ENCODE measurements at places on chromosomes 1 and 21.

DNA sequence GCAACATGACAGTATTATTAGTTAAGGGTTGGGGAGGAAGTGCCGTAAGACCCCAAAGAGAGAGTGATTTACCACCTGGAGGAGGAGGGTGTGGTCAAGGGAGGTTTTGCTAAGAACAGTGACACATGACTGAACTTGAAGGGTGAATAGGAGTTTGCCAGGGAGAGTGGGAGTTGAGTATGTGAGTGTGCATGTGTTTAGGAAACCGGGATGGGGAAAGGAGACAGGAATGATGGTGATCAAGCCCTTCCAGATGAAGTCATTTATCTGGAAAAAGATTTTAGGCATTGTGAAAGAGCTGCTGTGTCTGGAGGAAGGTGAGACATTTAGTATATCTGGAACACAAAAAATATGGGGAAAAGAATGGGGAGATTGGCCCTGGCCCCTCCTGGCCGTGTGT lies 28.1 kb upstream of the IL10 start:
- DNase-seq, result no peak

DNA sequence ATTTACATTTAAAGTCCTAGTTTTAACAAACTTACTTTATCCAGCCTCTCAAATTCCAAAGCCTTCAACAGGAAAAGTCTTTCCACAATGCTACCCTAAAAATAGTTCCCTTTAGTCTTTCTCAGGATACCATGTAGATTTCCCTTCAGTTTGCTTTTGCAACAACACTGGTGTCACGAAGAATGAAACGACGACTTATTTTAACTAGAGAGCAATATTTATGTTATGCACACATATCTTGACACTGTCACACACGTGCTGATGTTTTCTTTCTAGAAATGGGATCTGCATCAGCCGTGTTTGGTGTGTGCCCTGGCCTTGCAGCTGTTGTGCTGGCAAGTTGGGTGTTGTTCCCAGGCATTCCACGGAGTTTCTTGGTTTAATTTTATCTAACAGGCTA lies 75.5 kb downstream of the SIPA1L2 start:
- DNase-seq, result no peak

- peak; percentile 31 for DNase-seq
Measured at GRCh38 chr1:23343221-23344110, 618 bp downstream of the HNRNPR start.

DNA sequence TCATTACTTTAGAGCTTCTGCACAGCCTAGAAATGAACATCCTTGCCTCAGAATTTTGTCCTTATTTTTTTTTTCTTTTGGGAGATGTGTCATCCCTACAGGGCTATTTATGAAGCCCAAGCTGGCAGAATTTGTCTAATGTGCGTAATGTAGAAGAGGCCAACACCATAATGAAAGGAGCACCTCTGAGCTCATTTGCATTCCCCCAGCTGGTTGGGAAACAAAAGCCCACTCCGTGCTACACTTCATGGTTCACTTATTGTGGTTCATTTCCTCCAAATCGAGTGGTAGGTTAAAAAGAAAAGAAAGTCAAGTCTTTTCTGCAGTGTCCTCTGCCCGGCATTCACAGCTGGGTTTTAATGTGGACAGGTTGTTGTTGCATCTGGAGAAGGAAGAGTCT lies 73.5 kb downstream of the KAZN start:
- DNase-seq, result no peak

GRCh38 chr1:117371441-117372151 lies 4.3 kb downstream of the MAN1A2 start:
- no peak for DNase-seq

DNA sequence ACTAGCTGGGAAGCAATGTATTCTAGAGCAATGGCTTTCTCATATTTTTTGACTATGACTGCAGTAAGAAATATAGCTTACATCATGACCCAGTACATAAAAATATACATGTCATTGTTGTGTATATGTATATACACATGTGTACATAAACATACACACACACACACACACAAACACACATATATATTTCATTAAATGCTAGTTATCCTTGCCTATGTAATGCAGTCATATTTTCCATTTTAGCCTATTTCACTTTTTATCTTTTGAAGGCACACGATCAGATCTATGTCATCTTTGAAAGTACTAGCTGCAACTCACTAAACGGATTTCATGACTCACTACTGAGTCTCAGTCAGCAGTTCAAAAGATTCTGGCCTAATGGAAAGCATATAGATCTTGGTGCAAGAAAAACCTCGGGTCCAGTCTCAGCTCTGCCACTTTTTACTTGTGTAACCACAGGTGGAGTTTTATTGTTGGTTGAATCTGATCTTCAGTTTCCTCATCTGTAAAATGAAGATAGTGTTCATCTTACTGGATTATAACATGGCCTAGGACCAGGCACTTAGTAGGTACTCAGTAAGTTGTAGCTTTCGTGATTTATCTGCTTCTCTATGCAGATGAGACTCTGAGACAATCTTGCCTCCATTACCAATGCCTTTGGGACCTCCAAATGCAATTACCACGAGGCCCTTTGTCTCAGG lies 325.6 kb downstream of the RRAGC start:
- DNase-seq, result no peak

GRCh38 chr1:202002507-202002906 lies 7.9 kb upstream of the ELF3 start:
- no peak for DNase-seq

- DNase-seq, result no peak
Measured at GRCh38 chr1:13628218-13628617, 44.6 kb downstream of the PDPN start.

DNA sequence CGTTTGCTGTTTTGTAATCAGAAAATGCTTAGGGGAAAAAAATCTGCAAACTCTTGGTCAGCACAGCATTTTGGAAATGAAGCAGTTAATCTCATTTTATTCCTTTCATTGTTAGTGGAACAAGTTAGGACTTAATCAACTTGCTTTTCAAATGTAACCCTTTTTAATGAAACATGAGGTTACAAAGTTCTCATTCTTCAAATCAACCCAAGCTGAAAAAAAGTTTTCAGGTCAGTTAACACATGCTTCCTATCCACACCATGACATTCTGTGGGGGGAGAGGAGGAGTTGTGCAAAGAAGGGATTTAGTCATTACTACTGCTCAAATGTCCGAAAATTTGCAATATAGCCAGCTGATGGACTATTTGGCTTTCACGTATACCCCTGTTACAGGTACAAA lies 283.2 kb upstream of the LYPLAL1 start:
- no peak for DNase-seq

DNA sequence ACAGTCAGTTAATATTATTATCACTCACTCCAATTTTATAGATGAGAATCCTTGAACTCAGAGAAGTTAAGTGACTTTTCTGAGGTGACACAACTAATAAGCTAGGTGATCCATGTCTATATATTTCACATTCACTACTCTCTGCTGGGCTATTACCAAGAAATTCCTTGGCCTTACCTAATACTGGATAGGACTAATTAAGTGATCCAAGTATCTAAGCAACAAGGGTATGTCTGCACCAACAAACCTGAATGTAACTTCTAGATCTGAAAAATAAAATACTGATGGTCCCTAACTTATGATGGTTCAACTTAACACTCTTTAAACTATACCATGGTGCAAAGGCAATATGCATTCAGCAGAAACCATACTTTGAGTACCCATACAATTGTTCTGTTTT lies 14.8 kb upstream of the CASQ2 start:
- no peak for DNase-seq

DNA sequence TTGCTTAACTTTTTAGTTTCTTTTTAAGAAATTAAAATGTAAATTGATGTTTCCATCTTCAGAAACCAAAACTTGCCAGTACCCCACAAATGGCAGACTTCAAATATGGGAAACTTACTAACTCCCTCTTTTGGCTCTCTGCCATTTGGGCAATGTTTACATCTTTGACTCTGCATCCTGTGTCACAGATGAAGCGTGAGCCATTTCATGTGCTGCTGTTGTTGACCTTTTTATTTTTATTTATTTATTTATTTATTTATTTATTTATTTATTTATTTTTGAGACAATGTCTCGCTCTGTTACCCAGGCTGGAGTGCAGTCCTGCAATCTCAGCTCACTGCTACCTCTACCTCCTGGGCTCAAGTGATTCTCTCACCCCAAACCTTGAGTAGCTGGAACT lies 16.0 kb upstream of the COG2 start:
- DNase-seq, result no peak

DNA sequence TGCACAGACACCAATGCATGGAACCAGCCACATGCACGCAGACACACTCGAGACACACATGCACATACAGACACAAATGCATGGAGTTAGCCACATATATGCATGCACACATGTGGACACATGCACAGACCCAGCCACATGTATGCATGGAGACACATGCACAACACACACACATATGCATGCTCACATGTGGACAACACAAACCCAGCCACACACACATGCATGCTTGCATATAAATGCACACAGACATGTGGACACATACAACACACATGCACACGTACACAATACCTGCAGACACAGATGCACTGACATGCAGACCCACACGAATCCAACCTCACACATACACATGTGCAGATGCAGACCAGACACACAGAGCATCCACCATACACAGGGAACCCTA lies 31.1 kb downstream of the WNT9A start:
- DNase-seq, result no peak

GRCh38 chr1:171610385-171610784 lies 11.7 kb upstream of the MYOCOS start:
- no peak for DNase-seq

- DNase-seq, result no peak
Measured at GRCh38 chr1:29704430-29704829, 468.1 kb downstream of the PTPRU start.

DNA sequence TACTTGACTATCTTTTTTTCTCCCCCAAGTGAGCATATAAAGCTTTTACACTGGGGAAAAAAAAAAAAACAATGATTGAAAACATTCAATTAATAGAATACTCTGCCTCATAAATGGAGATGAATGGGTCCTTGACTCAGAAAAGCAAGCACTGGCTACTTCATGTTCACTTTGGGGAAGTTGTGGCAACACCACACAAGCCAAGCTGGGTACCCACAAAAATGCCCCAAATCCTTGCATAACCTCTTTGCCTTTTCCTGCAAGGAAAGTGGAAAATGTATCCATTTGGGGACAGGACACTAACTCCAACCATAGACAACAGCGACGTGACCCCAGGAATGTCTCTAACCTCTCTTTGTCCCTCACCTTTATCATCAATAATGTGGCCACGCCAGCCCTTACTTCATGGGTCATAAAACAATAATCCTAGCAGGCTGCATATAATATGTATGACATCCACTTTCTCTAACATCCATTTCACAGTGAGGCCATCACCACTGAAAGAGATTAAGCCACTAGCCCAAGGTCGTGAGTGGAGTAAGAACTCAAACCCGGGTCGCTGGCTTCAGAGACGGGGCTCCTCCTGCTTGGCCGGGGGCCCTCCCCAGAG lies 2.3 kb downstream of the ECE1 start:
- no peak for DNase-seq

- DNase-seq, result no peak
Measured at GRCh38 chr1:190373705-190374336, 103.8 kb downstream of the BRINP3 start.

GRCh38 chr1:241802863-241803262 lies 45.1 kb upstream of the EXO1 start:
- no peak for DNase-seq

GRCh38 chr1:204448991-204449677 lies 37.5 kb upstream of the PPP1R15B start:
- DNase-seq, result no peak

DNA sequence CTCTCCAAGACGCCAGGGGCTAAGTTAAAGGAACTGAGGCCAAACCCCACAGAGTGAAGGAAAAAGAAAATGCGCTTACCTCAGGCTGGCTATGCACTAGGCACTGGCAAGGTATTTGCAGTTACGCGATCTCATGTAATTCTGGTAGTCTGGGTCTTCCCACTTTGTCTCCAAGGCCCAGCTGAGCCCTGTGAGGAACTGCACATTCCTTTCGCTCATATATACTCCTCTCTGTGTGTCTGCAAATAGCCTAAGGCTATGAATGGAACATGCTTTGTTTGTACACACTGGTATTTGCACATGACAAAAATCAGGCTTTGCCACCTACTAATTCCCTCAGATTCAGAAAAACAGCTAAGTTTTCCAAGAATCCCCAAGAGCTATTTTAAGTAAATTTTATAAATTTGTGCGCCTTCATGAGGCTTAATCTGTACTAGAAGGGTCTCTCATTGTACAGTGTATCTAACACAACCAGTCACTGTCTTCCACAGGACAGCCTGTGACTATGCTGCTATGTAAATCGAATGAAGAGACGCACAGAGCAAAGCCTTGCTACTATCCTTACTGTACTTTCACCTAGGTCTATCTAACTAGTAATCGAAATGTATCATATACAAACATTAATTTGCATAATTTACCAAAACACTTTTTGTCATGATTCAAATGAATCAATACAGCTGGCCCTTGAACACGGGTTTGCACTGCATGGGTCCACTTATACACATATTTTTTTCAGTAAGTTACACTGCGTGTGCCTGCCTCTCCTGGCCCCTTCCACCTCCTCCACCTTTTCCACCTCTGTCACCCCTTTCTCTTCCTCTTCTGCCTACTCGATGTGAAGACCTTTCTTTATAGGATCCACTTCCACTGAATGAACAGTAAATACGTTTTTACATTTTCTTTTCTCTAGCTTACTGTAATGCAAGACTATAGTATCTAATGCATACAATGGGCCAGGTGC lies 87.0 kb downstream of the SIPA1L2 start:
- no peak for DNase-seq

DNA sequence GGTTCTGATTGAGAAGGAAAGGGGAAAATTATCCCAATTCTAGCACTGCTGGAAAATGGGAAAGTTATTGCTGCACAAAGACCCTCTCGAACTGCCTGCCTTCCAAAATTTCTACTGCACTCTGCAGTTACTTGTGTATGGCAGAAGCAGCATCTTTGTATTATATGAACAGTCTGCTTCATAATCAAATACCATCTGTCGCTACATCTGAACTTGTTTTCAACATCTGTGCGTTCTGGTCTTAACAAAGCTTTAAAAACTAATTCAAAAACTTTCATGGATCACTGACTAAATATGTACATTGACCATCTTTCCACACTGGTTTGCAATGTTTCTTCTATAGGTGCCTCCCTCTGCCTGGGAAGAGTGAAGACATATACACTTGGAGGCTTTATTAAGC lies 79.2 kb downstream of the PROX1 start:
- DNase-seq, result no peak

DNA sequence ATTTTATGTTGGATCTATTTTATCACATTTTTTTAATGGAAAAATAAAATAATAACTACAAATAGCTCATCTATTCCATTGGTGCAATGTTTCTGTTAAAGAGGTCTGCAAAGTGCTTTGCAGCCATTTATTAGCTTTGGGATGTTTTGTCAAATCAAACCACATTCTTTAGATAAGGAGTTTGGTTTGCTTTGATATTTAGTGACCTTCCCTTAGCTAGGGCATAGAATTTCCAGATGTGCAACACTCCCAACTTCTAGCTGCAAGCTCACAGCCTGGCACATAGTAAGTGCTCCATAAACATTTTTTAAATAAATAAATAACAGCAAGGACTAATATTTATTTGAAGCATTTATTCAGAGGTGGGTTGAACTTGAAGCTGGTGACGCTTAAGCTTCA lies 80.4 kb upstream of the ARHGAP29 start:
- no peak for DNase-seq

All from CD4-positive, alpha-beta T cell treated with Interleukin-6 for 4 hours (primary cell).